ENCODE measurements at places on chromosomes 11 and 22.
A peak's percentile ranks its signal among the peaks of the same experiment; 100 is the strongest.

GRCh38 chr22:30348809-30349208 lies 7.9 kb downstream of the SF3A1 start:
- DNase-seq: peak; percentile 53

- DNase-seq: no peak
These were observed 134.7 kb downstream of the JRKL start for GRCh38 chr11:96524475-96524874.

DNA sequence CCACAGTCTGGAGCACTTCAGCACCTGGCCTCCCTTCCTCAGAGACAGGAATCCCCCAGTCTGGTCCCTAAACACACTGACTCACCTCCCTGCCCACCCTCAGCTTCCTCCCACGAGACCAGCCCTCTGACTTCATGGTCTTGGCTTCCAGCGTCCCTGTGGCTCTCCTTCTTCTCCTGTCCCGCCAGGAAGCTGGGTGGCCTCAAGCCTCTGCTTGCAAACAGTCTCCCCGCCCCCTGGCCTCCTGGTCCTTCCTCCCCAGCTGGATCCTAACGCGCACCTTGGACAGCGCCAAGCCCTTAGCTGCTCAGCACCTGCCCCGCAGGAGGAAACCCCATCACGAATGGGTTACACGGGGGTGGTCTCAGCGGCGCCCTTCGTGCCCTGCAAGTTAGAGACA lies 4.5 kb downstream of the NCF4 start:
- no peak for DNase-seq

DNA sequence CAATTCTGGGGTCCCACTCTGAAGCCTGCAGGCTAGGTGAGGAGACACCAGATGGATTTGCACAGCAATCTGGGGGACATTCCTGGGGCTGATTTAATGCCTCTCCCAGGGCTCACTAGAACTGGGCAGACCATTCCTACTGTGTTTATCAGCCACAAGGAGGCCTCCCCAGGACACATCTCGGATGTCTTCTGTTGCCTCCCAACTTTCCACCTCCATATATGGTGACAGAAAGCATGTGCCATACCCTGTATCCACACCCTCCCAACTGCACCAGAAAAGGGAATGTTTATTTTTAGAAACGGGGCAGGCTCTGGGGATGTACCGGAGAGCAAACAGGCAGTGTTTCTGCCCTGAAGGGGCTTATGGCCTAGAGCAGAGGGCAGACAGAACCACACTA lies 181.8 kb downstream of the CSNK2A3 start:
- no peak for DNase-seq

- DNase-seq: no peak
These were observed 12.8 kb downstream of the DGCR2 start for GRCh38 chr22:19109198-19110063.

GRCh38 chr22:38236786-38237185 lies 35.0 kb downstream of the MAFF start:
- DNase-seq: no peak

GRCh38 chr22:49967706-49968208 lies 7.2 kb downstream of the PIM3 start:
- DNase-seq: peak; percentile 65

DNA sequence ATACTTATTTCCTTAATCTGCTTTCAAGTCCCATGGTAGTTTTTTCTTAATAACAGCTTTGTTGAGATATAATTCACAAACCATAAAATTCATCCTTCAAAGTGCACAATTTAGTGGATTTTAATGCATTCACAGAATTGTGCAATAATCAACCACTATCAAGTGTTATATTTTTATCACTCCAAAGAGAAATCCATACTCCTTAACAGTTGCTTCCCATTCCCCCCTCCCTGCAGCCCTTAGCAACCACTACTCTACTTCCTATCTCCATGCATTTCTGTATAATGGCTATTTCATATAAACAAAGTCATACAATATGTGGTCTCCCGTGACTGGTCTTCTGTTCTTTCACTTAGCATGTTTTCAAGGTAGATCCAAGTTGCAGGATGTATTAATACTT lies 18.8 kb upstream of the NUP50 start:
- no peak for DNase-seq

GRCh38 chr22:49779853-49780697 lies 47.6 kb downstream of the BRD1 start:
- DNase-seq: no peak

GRCh38 chr11:45677770-45678512 lies 12.5 kb upstream of the CHST1 start:
- no peak for DNase-seq

GRCh38 chr11:132072044-132072857 lies 701.8 kb downstream of the NTM start:
- peak; percentile 76 for DNase-seq

DNA sequence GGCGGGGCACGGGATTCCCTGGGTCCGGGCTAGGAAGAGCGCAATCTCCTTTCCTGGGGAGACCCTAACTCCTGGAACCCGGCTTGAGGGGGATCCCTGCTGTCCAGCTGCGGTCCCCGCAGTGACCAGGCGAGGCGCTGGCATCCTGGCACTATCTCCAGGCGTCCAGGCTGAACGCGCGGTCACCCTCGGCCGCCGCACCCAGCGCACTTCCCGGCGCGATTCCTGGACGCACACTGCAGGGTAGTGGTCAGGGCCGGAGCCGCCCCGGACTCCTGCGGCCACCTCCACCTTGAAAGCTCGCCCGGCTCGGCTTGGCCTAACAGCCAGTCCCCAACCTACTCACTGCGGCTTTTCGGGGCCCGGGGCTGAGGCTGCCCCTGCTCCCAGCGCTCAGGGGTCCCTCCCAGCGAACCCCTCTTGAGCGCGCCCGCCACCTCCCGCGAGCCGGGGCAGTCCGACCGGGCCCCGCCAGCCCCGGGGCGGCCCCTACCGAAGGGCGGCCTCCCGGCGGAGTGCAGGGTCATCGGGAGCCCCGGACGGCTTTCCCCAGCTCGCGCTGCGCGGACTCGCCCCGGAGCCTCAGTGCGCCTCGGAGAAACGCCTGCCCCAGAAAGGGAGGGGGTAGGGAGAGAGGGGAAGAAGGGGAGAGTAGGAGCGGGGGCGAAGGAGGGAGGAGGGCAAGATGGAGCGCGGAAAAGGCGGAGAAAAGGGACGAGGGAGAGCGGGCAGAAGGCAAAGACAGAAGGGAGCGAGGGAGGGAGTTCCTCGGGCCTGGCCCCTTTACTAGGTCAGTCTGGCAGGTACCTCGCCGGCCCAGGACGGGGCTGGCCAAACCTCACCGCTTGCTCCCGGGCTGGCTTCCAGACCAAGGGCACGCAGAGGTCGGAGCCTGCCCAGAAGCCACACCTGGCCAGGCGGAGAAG lies 1.0 kb downstream of the POU2AF3 start:
- peak; percentile 89 for DNase-seq

- DNase-seq: no peak
These were observed 60.3 kb downstream of the IRAG1 start for GRCh38 chr11:10633261-10633660.
